ENCODE measurements at places on chromosomes 1 and 21. TPM values are rescaled to one million over a fixed set of nuclear protein-coding genes. Genes with fewer than 3 reads are reported as not detected.

- DNase-seq, result no peak
These were observed 57.9 kb upstream of the ADARB1 start for GRCh38 chr21:45016406-45017038.

DNA sequence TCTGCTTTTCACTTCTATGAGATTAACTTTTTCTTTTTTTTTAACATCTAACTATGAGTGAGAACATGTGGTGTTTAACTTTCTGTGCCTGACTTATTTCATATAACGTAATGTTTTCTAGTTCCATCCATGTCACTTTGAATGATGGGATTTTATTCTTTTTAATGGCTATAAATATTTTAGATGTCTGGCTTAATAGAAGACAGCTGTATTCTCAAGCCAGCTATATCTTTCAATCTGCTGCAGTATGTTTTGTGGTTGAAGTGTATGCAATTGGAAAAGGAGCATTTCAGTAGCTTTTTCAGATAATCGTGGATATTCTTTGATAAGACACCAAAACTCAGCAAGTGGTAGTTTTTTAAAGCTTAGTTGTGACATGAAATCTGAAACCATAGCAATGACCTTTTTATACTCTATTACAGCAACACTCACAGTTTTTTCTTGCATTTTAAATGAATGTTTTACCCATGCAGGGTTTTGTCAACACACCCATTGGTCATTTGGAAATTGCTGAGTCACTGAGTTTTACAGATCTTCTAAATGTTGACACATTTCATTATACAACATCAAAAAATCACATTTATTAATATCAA, 5.7 kb upstream of the SVBP start:
- no peak for DNase-seq

DNA sequence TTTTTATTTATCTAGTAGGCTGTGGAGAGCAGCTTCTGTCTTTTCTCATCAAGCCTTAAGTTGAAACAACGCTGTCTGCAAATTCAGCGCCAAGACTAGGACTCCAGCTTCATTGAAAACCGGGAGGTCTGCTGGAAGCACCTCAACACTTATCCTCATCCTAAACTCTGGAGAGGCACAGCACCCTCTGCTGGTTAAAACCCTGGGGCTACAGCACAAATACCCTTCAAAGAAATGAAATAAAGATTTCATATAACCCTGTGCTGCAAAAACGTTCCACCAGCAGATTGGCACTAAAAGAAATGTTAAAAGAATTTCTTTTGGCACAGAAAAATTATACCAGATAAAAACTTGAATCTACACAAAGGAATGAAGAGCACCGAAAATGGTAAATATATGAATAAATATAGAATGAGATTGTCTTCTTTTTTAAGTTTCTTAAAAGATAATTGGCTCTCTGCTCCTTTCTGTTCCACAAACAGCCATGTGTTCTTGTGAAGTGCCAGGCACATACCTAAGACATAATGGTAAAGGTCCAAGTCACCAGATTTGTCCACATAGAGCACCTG, 227.7 kb upstream of the SAMSN1 start:
- DNase-seq, result no peak

GRCh38 chr21:16243396-16243795, 513.6 kb downstream of the USP25 start:
- DNase-seq, result no peak

DNA sequence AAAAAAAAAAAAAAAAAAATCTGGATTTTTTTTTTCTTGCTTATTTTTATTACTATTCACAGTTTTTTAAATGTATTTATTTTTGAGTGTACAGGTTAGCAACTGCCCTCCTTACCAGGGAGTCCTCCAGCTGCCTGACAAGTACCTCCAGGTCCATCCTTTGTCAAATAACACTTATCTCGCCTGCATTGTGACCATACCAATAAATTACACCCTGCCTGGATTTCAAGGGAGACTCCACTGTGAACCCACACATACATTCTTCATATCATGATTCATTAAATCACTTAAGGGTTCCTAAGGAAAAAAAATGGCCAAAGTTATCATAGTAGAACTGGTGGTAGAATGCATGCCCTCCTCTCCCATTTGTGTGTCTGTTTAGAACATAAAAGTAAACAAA, 38.4 kb downstream of the EEIG2 start:
- no peak for DNase-seq

DNA sequence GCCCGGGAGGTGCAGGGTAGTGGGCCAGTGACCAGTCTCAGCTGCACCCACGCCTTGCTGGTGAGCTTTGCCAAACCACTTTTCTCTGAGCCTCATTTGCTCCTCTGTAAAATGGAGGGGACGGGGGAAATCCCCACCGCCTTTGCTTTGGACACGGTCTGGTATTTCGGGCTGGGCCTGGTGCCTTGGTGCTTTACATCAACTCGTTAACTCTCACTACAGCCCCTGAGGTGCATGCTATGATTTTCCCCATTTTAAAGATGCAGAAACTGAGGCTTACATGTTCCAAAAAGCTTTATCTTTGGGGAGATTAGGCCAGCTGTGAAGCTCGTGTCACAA, 116.1 kb upstream of the RUNX3 start:
- DNase-seq, result no peak

DNA sequence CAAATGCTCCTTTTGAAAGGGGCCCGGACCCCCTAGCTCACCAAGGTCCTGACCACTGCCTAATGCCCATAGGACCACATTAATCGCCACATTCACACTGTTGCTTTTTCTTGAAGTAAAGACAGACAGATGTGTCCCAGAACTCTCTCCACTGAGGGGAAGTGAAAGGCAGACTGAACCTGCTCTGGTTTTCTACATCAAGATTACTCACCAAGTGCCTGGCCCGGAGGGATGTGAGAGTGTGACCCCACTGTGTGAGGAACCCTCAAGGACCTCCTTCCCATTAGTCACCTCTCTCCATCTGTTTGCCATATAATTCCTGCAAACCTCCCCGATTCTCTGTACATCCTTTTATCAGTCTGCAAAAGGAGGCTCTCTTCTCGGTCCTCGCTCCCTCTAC, 381.5 kb downstream of the OMA1 start:
- no peak for DNase-seq

- no peak for DNase-seq
These were observed 1.4 kb upstream of the GJC2 start for GRCh38 chr1:228148196-228148861.

- no peak for DNase-seq
These were observed 52.8 kb upstream of the BEND5 start for GRCh38 chr1:48829446-48829845.

GRCh38 chr1:2554621-2555387, 1.4 kb upstream of the TNFRSF14 start:
- DNase-seq, result no peak

PLA2G2C gene
- total RNA-seq, result 0.42 TPM

GJA8 gene
- total RNA-seq, result not detected

C8B gene
- not detected for total RNA-seq

TRIM62 gene
- 8.4 TPM for total RNA-seq

NHLH1 gene
- not detected for total RNA-seq

HORMAD1 gene
- 0.33 TPM for total RNA-seq

All from esophagus muscularis mucosa (tissue), 4 donors.